Pulmonary artery endothelial cell (primary cell): ENCODE measurements at places on chromosomes 6 and 20.

DNA sequence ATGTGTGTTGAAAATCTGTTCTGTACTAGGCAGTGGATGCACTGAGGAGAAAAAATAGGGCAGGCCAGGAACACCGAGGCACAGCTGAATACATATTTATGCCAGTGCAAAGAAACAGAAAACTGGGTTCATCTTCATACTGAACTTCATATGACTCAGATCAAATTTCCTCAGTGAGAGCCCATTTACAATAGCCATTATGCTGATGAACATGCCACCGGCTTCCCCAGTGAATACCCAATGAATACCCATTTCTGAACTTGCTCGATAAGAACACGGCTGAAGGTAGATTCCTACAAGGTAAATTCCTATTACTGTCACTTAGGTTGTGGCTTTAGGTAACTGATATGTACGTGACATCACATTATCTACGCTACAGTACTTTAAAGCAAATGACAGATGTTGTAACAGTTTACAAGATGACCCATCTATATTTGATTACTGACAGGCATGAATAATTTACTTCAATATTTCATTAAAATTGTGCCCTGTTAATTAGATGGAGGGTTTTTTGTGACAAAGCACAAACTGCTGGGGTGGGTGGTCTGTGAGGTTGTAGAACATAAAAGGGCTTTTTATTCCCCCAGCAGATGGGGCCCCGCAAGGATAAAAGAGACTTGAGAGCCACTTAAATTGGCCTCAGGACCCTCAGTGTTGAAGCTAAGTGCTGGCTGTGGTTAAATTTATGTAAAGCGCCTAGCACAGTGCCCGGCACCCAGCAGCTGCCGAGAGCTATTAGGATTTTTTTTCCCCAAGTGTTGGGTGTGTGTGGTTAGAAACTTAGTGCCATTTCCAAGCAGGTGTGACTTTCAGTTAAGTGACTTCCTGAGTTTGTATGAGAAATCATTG is 264.5 kb downstream of the CD83 start:
- no peak for DNase-seq

GRCh38 chr20:52760791-52761190 is 211.4 kb upstream of the TSHZ2 start:
- no peak for DNase-seq

DNA sequence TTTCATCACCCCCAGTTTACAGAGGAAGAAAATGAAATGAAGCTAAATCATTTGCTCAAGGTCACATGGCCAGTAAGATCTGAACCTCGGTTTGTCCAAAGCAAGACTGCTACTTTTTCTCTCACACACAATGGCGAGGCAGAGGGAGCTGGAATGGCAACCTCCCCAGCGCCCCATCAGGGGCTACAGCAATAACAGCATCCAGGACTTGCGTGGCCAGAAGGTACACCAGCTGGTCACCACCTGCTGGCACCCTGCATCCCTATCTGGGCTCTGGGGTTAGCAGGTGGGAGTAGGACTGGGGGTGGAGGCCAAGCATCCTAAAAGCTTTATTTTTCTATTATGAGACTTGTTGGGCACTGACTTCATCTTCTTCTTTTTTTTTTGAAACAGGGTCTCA is 41.3 kb downstream of the TTI1 start:
- no peak for DNase-seq

DNA sequence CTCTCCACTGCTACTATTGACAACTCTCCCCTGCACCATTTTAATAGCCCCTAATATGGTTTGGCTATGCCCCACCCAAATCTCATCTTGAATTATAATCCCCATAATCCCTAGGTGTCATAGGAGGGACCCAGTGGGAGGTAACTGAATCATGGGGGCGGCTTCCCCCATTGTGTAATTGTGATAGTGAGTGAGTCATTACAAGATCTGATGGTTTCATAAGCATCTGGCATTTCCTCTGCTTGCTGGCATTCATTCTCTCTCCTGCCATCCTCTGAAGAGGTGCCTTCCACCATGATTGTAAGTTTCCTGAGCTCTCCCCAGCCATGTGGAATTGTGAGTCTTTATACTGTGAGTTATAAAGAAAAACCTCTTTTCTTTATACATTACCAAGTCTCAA is 74.1 kb upstream of the TCF21 start:
- peak; percentile 13 for DNase-seq

GRCh38 chr20:59232618-59233017 is 67.8 kb upstream of the EDN3 start:
- DNase-seq: no peak

DNA sequence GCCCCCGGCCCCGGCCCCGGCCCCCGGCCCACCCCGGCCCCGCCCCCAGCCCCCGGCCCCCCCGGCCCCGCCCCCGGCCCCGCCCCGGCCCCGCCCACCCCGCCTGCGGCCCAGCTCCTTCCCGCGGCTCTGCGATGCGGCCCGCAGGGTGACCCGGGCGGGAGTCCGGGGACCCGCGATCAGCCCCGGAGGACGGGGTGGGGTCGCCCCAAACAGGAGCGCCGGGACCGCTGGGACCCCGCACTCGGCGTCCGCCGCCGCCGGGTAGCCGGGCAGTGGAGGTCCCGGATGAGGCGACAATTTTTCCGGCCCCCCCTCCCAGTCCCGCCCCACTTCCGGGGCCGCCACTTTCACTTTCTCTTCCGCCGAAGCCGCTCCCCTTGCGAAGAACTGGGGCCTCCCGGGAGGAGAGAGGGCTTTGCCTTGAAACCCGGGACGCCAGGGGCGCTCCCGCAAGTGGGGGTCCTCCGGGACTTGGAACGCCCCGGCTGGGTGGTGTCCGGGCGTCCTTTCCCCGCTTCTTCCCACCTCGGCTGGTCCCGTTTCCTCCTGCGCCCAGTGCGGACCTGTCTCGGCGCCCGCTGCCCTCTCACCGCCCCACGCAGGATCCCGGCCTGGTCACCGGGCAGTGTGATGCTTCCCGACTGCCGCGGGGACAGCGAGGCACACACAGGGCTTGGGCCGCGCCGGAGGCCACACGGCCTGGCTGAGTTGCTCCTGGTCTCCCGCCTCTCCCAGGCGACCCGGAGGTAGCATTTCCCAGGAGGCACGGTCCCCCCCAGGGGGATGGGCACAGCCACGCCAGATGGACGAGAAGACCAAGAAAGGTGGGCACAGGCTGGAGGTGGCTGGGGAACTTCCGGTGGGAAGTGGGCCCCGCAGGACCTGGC is at the start of gene RBCK1:
RBCK1 (plus strand) TSS at position 347 of the 890 bp plus-strand sequence; CDS start at position 806, 459 bp downstream.
- no peak for DNase-seq

DNA sequence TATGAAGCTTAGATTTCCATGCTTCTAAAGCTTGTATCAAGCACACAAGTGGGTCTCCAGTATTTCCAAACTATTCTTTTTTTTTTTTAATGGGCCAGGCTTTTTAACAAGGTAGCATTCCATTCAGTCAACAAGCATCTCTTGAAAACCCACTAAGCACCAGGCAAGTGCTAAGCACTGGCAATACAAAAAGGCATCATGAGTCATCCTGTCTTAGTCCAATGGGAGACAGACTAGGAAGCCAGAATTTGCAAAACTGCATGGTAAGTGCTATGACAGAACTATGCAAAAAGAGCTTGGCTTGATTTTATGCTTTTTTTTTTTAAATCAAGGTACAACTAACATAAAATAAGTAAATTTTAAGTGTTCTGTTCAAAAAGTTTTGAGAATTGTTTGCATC is 109.3 kb upstream of the DST start:
- DNase-seq: no peak

- DNase-seq: no peak
These were observed 241.5 kb downstream of the NRN1 start for GRCh38 chr6:5765141-5765760.

GRCh38 chr20:9817654-9818053 is 21.2 kb downstream of the PAK5 start:
- no peak for DNase-seq

GRCh38 chr20:21523895-21524294 is 10.0 kb upstream of the NKX2-2 start:
- no peak for DNase-seq
